ENCODE measurements at places on chromosomes 3 and 15. TPM values are rescaled to one million over a fixed set of nuclear protein-coding genes. Genes with fewer than 3 reads are reported as not detected.

Gene SMCO1
- total RNA-seq: 0.13 TPM

Gene C3orf62
- 5.2 TPM for total RNA-seq

Gene DHFR2
- total RNA-seq: 8.8 TPM

Gene TTC23
- total RNA-seq: 46.0 TPM

Gene TRIM71
- total RNA-seq: 0.31 TPM

Gene MYH15
- total RNA-seq: 0.71 TPM

Gene TUSC2
- 35.2 TPM for total RNA-seq

Gene FGF7
- total RNA-seq: 0.14 TPM

Gene ILDR1
- 0.19 TPM for total RNA-seq

Gene A4GNT
- total RNA-seq: not detected

Data from motor neuron (in vitro differentiated cells).